Substantia nigra (tissue), 51 donors: ENCODE measurements at places on chromosomes 2 and 18.

DNA sequence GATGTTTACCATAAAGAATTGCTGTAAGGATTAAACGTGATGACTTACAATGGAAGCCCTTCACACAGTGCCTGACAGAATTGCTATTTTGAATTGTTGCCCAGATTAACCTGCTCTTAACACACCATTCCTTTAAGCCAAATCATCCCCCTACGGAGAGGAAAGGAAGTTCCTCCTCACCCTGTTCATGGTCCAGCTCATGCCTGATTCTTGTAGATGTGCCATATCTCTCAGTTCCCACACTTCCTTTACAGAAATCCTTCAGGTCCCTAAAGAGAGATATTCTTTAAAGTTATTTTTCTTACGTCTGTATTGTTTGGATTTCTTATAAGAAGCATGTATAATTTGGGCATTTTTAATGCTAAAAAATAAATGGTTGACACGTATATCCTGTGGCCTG is 127.5 kb upstream of the DAPL1 start:
- no peak for DNase-seq

DNA sequence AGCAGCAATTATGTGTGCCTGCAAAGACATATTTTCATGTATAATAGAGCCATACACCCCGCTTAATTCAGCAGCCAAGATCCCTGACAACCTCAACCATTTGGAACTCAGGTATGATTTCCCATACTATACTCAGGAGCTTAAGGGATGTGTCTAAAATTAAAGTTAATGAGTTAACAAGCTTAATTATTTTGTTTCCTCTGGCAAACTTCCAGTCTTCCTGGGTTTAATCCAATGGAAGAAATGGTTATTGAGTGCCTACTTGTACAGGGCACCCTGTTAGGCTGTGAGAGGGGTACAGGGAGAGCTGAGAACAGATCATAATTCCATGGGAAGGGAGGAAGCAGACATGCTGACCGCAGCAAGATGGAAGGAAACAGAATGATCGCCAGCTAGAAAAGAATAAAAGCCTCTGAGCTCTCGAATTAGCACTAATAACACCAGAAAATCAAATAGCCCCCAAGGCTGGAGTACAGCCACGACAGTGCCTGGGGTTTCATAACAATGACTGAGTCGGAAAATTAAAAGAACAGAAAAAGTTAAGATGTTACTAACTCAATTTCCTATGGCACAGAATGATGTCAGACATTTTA is 20.8 kb upstream of the CEP68 start:
- DNase-seq = no peak

GRCh38 chr2:230924470-230925341 is at the start of gene GPR55:
Gene GPR55, minus strand, starts transcription at chr2:230925242. Its CDS starts 14,280 bp downstream, at chr2:230910962.
- DNase-seq = no peak

GRCh38 chr2:238698072-238698352 is 149.9 kb upstream of the TWIST2 start:
- DNase-seq = no peak

GRCh38 chr18:78293940-78294541 is 685.6 kb upstream of the SALL3 start:
- no peak for DNase-seq

DNA sequence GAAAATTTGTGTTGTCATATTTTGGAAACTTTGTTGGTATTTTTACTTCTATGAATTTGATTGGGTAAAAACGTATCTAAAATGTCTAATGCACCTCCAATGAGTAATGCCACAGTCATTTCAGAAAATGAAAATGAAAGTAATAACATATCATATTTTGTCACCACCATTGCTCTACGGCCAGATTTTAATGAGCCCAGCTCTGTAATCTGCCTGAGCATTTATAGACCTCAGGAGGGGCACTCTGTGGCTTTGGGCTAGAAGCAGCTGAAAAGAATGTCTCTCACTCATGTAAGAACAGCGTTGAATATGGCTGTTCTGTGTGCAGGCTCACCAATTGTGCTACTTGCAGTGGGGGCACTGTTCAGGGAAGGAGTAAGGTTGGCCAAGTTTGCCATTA is 32.7 kb upstream of the ABCA12 start:
- DNase-seq = no peak

GRCh38 chr2:54422072-54422581 is 34.0 kb upstream of the SPTBN1 start:
- DNase-seq = no peak

- no peak for DNase-seq
These were observed 487.0 kb downstream of the DCC start for GRCh38 chr18:52826994-52827393.

GRCh38 chr2:24343225-24343882 is 17.0 kb downstream of the ITSN2 start:
- no peak for DNase-seq

DNA sequence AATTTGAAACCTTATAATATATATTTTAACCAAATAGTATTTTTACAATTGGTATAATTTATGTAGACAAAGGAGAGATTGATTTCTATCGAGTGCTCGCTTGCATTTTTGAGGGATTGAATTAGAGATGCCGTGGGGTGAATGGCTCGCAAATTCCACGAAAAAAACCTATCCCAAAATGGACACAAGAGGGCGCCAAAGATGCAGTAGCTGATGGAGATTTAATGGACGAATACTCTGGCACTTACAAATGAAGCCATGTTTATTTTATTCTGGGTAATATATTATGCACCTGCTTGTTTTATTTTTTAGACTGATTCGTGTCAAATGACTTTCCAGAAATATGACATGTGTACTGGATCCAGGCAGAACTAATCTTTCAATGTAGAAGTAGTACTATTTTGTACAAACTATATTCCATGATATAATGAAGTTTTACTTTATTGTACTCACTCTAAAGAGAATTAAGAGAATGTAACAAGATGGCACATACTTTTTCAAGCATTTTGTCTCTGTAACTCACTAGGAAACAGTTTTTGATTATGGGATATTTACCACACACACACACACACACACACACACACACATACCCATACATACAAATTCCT is 505.4 kb downstream of the PLCL1 start:
- peak; percentile 31 for DNase-seq

GRCh38 chr2:37669446-37669845 is 2.0 kb downstream of the CDC42EP3 start:
- DNase-seq = no peak

DNA sequence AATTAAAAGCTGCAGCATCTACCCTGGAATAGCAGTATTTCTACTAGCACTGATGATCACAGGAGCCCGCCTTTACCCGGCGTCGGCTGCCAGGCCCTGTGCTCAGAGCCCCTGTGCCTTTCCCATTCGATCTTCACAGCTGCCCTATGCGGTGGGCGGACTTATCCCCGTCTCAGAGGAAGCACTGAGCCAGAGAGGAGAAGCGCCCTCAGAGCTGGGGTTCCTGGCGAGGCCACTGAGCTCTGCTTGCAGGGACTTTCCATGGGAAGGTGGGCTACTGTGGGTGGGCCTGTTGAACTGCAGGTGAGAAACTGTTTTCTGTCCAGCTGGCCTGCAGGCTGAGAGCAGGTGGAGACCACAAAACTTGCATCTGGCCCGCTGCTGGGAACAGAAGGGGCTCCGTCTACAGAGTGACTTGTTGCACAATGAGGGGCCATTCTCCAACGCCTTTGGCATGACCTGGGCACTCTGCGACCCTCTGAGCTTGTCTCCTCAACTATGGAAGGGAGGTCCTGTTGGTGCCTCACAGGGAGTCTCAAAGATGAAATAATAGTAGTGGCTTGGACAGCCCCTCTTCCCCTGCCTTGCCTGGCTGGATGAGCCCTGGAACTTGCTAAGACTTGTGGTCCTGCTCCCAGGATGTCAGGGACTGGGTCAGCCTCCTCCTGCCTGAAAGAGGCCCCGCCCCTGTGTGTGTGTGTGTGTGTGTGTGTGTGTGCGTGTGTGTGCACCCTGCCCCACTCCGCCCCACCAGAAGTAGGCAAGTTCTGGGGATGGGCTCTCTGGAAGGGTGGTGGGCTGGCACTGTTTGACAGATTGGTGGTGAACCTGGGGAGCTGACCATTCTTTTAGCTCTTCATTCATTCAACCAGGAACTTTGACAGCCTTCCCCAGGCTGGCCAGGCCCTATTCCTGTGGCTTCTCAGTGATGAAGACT is 32.7 kb downstream of the GLI2 start:
- DNase-seq = no peak

DNA sequence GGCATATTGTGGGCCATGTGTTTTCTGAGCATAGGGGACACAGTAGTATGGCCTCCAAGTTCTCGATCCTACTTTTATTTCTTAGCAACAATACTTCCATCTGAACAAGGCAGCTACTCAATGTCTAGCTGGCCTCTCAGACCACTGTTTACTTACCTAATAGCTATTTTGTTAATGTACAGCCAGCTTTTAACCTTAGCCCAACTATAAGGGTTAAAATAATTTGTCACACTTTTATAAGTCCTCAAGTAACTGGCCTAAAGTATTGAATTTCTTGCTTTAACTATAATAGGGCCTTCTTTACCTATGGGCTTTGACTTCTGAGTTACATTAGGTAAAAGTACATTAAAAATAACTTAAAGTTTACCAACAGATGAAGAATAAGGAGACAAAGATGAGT is 117.4 kb downstream of the GAREM1 start:
- no peak for DNase-seq

DNA sequence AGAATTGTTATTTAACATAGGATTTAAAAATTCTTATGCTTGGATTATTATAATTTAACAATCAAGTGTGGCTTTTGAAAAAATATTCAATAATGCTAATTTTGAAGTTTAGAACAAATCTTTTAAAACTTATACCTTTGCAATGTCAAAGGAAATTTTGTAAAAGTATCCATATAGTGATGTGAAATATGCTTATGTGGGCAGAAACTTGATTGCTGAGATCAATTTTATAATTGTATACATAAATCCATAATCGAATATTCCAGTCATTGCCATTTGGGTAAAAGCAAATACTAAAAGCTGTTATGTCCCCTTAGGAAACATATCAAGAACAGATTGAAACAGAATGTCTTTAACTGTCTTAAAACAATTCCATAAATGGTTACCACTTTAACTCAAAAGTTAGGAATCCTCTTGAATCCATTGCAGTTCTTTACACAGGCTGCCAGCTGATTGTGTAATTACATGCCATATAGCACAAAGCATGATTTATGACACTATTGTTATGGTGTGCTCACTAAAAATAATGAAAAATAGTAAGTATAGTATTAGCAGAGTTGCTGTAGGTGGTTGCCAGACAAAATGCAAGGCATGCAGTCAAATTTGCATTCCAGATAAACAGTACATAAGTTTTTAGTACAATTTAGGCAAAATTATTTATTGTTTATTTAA is 24.2 kb downstream of the PLCL1 start:
- DNase-seq = no peak

GRCh38 chr2:12827721-12828120 is 111.0 kb downstream of the TRIB2 start:
- DNase-seq = no peak

DNA sequence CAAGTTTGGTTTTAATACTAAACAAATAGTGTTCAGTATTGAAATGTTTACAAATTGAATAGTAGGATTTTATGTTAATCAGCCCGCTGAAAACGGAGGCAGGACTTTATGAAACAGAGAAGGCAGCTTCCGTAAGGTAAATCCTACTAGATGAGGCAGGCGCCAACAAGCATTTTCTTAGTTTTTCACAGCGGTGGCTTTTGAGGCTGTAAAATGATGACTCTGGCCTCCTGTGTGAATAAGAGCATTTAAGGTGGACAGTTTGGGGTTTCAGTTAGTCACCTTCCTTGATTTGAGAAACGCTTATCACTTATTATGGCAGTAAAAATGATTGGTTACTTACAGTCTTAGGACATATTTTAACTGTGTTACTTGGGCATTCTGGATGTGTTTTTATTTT is 212.9 kb downstream of the PTGR3 start:
- no peak for DNase-seq

GRCh38 chr2:27773959-27774358 is 2.4 kb downstream of the MRPL33 start:
- DNase-seq = no peak

GRCh38 chr2:18787726-18788125 is 198.4 kb upstream of the NT5C1B start:
- DNase-seq = no peak

- no peak for DNase-seq
These were observed 4.7 kb upstream of the CFAP65 start for GRCh38 chr2:219045937-219046550.

- no peak for DNase-seq
These were observed 33.6 kb downstream of the MC4R start for GRCh38 chr18:60339018-60339417.

DNA sequence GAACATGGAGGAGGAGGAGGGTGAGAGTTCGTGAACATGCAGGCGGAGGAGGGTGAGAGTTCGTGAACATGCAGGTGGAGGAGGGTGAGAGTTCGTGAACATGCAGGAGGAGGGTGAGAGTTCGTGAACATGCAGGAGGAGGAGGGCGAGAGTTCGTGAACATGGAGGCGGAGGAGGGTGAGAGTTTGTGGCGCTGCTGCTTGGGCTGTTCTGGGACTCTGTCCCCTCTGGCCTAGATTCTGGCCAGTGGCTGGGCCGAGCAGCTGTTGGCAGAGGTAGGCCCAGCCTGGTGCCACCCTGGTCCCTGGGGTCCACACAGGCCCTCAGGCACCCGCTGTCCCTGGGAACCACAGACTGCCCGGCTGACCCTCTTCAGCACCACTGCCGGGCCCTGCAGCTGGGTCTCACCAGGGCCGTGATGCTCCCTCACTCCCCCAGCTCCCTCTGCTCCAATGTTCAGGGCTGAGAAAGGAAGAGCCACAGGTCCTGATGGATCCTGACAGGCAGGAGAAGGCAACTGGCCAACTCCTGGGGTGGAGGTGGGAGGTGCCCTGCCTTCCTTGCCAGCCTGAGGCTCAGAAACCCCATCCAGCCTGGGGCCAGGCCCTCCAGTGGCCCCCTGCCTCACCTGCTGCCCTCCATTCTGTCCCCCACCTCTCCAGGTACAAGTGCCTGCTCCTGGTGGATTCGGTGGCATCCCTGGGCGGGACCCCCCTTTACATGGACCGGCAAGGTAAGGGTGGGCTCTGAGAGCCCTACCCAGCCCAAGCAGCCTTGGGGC is 3.9 kb downstream of the AGXT start:
- no peak for DNase-seq

GRCh38 chr2:224520064-224520463 is 65.1 kb downstream of the CUL3 start:
- DNase-seq = no peak

GRCh38 chr2:88590998-88591613 is 36.2 kb downstream of the EIF2AK3 start:
- DNase-seq = no peak

DNA sequence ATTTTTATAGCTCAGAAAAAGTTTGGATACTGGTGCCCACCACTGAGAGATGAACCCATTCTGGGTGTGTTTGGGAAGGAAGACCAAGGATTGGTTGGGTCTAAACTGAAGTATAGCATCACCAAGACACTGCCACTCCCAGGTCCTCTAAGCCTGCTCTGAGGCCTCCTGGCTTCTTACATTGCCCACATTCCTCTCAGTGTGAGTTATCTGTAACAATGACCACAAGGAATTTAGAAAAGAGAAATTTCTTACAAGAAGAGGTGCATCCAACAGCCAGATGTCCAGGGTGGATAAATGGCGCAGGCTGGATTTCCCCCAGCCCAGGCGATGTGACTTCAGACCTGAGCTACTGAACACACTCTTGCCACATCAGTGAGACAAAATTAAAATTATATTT is 1.6 kb upstream of the GPR45 start:
- no peak for DNase-seq

GRCh38 chr2:64904413-64905329 is 84.5 kb upstream of the SLC1A4 start:
- no peak for DNase-seq

GRCh38 chr2:70061317-70061716 is 26.0 kb upstream of the PCBP1 start:
- DNase-seq = no peak

GRCh38 chr2:9905413-9905812 is 46.1 kb upstream of the GRHL1 start:
- no peak for DNase-seq

- DNase-seq = no peak
These were observed 593.9 kb upstream of the NETO1 start for GRCh38 chr18:73461780-73462059.
